Bladder microvascular endothelial cell (primary cell): ENCODE measurements at places on chromosomes 1 and 21. TPM values are rescaled to one million over a fixed set of nuclear protein-coding genes. Genes with fewer than 3 reads are reported as not detected.

Gene OR2T5
- total RNA-seq = not detected in 2 replicates

Gene CAMK1G
- not detected in 2 replicates for total RNA-seq

Gene GBP3
- 8.6 and 40.7 TPM in 2 replicates for total RNA-seq

Gene TRIM17
- total RNA-seq = not detected in 2 replicates

Gene ATP6V1G3
- not detected in 2 replicates for total RNA-seq

Gene PLPP3
- total RNA-seq = 11.5 and 35.7 TPM in 2 replicates

Gene NDC1
- total RNA-seq = 17.6 and 18.4 TPM in 2 replicates

Gene TRIM58
- 0.06 TPM in 1 of 2 replicates, not detected in the other for total RNA-seq

Gene KCNQ4
- total RNA-seq = not detected in 2 replicates

Gene PROX1
- 0.49 and 82.7 TPM in 2 replicates for total RNA-seq

Gene KCNJ9
- not detected in 2 replicates for total RNA-seq

Gene DUSP10
- total RNA-seq = 3.8 and 4.2 TPM in 2 replicates

Gene FCGR3A
- total RNA-seq = not detected in 2 replicates

Gene S100A2
- total RNA-seq = 1.3 and 1.5 TPM in 2 replicates

Gene S100A7
- total RNA-seq = not detected in 2 replicates

Gene LENEP
- 0.76 TPM in 1 of 2 replicates, not detected in the other for total RNA-seq

Gene LCE1D
- total RNA-seq = not detected in 2 replicates

Gene CELA3A
- total RNA-seq = not detected in 2 replicates

Gene TEX38
- not detected in 2 replicates for total RNA-seq

Gene KISS1
- 0.38 and 2.1 TPM in 2 replicates for total RNA-seq

Gene GABRD
- 0.13 and 0.81 TPM in 2 replicates for total RNA-seq

Gene PALMD
- 77.9 and 111 TPM in 2 replicates for total RNA-seq

Gene PLEKHN1
- 0.16 and 0.31 TPM in 2 replicates for total RNA-seq

Gene INSRR
- not detected in 2 replicates for total RNA-seq

Gene PKLR
- 0.06 TPM in 1 of 2 replicates, not detected in the other for total RNA-seq

Gene PTGS2
- 1.1 and 9.0 TPM in 2 replicates for total RNA-seq

Gene KIRREL1
- total RNA-seq = 14.1 and 33.3 TPM in 2 replicates

Gene LCE2A
- not detected in 2 replicates for total RNA-seq

Gene SSX2IP
- 1.6 and 3.3 TPM in 2 replicates for total RNA-seq

Gene GSTM3
- total RNA-seq = 16.8 and 27.5 TPM in 2 replicates

Gene S100A13
- total RNA-seq = 68.5 and 259 TPM in 2 replicates

Gene TRAF5
- total RNA-seq = 7.9 and 25.0 TPM in 2 replicates

Gene S100A7A
- not detected in 2 replicates for total RNA-seq

Gene ANKRD65
- 0.25 and 0.32 TPM in 2 replicates for total RNA-seq

Gene MAP3K21
- total RNA-seq = 0.16 and 2.3 TPM in 2 replicates

Gene FUCA1
- total RNA-seq = 9.7 and 15.2 TPM in 2 replicates

Gene MATN1
- total RNA-seq = 0.13 and 0.16 TPM in 2 replicates

Gene ANKRD34A
- 0.13 and 0.32 TPM in 2 replicates for total RNA-seq

Gene IL12RB2
- total RNA-seq = 0.19 TPM in 1 of 2 replicates, not detected in the other

Gene TSPAN1
- 0.49 TPM in 1 of 2 replicates, not detected in the other for total RNA-seq

Gene TAL1
- total RNA-seq = 22.8 and 47.3 TPM in 2 replicates

Gene MTARC2
- 4.7 and 14.7 TPM in 2 replicates for total RNA-seq

Gene CDCA8
- total RNA-seq = 6.7 and 10.4 TPM in 2 replicates

Gene GJA5
- total RNA-seq = 0.32 and 0.76 TPM in 2 replicates

Gene CFAP107
- total RNA-seq = not detected in 2 replicates

Gene HORMAD1
- total RNA-seq = 0.13 TPM in 1 of 2 replicates, not detected in the other

Gene ELAPOR1
- total RNA-seq = 0.16 and 0.25 TPM in 2 replicates

Gene COL24A1
- total RNA-seq = not detected in 2 replicates

Gene ATP1A4
- not detected in 2 replicates for total RNA-seq

Gene ESRRG
- total RNA-seq = under 0.01 TPM in 1 of 2 replicates, not detected in the other

Gene CNIH3
- total RNA-seq = 1.8 and 2.6 TPM in 2 replicates

Gene RNF223
- not detected in 2 replicates for total RNA-seq
